ENCODE measurements at places on chromosomes 7 and 10.

DNA sequence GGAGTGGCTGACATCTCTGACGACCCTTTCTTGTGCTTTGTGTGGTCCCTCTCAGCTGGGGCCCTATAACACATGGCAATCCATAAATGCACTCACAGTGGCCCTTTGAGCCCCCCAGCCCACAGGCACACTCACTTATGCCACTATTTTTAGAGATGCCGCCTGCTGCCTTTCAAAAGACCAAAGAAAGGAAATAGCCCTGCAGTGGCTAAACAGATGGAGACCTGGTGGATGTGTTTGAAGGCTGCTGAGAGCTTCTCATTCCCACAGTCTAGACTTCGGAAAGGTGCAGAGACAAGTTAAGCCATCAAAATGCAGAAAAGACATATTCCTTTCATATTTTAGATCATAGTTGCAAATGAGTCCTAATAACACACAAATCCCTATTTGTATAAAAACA, 42.0 kb upstream of the PDZD8 start:
- no peak for DNase-seq

DNA sequence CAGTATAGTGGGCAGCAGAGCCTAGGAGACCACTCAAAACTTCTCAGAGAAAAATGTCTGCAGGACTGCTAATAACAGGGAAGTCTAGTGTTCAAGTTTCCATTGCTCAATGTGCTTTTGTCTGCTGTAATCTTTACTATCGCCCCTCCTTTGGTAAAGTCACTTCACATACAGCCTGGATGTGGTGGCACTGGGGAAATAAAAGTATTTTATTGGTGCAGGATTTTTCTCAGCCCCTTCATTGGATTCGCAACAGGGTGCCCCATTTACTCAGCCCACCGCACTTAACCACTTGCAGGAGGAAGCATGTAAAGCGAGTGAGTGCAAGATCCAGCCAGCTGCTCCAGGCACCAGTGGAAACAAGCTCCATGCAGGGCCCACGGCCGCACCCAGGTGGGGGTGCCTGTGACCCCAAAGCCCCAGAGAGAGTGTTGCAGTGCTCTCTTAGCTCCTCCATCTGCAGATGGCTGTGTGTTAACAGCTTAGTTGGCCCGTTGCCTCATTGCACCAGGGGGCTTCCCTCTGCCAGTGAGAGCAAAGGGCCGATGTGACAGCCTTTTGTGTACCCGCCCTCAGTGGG, 163.5 kb upstream of the TMEM72 start:
- DNase-seq = no peak

- no peak for DNase-seq
These were observed 146.0 kb upstream of the STEAP4 start for GRCh38 chr7:88452646-88453045.

- DNase-seq = no peak
These were observed 10.9 kb upstream of the CHRM2 start for GRCh38 chr7:136857573-136857972.

GRCh38 chr7:105156731-105157130, 142.7 kb downstream of the KMT2E start:
- DNase-seq = no peak

DNA sequence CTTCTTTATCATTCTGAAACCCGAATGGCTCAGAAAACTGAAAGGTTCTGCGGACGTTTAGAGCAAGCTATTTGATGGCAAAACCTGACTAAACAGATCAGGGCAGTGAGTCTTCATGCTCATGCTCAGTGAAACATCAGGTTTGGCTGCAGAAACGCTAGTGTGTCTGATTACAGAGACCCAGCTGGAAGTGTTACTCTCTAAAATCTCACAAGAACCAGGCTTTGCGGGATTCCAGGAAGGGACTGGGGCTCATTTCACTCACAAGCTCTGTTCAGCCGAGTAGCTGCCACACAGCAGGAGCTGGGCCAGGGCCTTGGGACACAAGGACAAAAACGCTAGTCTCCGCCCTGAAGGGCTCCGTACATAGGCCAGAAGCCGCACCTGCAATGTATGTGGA, 2.9 kb downstream of the PITRM1 start:
- no peak for DNase-seq

DNA sequence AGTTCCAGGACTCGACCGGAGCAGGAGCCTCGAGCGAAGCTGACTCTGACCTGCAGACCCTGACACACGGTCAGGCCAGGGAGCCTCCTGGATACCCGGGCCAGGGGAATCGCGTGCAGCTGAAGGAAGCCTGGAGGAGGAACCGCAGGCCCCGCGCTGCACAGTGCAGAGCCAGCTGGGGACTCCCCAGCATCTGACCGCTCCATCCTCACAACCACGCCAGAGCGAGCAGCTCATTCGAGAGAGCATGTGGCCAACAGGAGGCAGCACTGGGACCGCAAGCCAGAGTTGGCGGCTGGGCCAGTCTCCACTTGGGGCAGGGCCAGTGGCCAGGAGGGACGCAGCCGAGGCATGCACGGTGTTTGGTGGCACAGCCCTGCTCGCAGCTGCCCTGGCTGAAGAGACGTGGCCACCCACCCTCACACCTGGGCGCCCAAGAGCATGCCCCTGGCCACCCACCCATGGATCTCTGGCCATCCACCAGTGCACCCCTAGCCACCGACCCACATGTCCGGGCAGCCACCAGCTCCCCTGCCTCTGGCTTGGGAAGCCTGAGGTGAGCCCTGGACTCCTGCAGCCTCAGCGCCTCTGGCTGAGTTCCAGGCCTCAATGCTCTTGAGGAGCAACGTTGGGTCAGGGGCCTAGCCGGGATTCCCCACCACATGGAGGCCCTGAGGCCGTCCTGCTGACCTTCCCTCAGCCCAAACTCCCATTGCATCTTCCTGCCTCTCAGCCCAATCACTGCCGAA, 213.9 kb downstream of the ELFN1 start:
- DNase-seq = no peak

DNA sequence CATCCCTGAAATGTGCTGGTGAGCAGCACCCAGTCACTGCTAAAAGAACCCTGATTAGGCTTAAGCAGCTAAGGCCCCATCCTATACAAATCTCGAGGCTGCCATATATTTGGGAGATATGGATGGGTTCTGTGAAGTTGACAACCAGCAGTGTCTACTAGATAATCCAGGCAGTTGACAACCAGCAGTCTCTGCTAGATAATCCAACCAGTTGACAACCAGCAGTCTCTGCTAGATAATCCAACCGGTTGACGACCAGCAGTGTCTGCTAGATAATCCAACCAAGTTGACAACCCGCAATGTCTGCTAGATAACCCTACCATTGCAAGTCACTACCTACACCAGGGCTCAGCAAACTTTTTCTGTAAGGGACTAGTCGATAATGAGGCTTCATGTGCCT, 58.3 kb upstream of the KDM7A start:
- DNase-seq = no peak
